ENCODE measurements at places on chromosomes 4 and X.

- no peak for DNase-seq
These were observed 37.5 kb downstream of the PGRMC1 start for GRCh38 chrX:119273420-119274192.

DNA sequence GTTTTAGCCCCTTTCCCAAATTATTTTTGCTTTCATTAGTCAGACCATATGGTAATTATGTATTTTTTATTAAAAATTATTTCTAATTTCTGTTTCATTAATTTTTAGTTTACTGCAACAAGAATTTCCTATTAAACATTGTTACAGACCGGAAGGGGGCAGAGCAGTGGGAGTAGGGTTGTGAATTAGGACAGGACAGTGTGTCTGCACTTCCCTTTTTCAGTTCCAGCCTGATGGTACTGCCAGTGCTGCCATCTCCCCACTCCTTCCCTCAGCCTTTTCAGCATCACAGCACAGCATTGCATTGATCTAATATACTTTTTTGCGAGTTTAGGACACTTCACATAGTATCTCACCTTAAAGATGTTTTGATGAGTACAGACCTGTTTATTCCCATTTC lies 76.5 kb downstream of the STIM2 start:
- no peak for DNase-seq

- DNase-seq, result no peak
These were observed 6.8 kb upstream of the MOB1B start for GRCh38 chr4:70895405-70895804.

GRCh38 chrX:107467271-107467670 lies 17.8 kb downstream of the FRMPD3 start:
- no peak for DNase-seq

Data from vagina (tissue), 2 donors.